MV-4-11 (cell line): ENCODE measurements at places on chromosomes 12 and 14.

DNA sequence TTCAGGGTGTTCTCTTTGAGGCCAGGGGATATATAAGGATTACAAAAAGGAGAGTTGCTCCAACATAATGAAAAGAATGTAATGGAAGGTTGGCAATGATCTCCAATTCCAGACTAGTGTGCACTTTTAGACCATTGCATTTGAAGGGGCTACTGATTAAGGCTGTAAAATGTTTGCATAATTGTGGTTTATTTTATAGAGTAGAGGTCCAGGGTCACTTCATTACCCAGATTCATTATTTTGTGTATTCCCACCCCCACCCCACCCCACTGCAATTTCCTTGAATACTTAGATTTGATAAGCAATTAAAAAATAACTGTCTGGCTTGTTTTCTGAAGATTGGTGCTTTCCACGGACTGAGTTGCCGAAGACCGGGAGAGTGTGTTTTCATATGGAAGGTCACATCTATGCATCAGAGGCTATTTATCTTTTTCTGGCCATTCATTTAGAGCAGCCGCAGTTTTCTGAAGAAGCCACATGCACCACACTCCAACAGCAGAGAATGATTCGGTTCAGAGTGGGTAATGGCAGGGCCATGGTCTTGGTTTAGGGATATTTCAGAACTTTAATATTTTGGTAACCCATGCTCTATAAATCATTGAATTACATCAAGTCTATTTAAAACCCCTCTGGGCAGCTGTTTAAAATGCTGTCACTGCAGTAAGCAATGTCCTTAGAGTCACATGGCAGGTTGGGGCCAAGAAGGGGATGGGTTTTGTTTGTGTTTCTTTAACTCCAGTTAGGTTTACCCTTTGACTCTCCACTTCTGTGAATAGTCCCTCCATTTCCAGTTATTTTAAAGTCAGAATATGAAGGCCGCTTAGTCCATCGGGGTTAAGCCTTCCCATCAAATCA lies 94.6 kb downstream of the TMEM30B start:
- no peak for DNase-seq

GRCh38 chr12:61821381-61821780 lies 438.8 kb upstream of the USP15 start:
- DNase-seq: no peak

DNA sequence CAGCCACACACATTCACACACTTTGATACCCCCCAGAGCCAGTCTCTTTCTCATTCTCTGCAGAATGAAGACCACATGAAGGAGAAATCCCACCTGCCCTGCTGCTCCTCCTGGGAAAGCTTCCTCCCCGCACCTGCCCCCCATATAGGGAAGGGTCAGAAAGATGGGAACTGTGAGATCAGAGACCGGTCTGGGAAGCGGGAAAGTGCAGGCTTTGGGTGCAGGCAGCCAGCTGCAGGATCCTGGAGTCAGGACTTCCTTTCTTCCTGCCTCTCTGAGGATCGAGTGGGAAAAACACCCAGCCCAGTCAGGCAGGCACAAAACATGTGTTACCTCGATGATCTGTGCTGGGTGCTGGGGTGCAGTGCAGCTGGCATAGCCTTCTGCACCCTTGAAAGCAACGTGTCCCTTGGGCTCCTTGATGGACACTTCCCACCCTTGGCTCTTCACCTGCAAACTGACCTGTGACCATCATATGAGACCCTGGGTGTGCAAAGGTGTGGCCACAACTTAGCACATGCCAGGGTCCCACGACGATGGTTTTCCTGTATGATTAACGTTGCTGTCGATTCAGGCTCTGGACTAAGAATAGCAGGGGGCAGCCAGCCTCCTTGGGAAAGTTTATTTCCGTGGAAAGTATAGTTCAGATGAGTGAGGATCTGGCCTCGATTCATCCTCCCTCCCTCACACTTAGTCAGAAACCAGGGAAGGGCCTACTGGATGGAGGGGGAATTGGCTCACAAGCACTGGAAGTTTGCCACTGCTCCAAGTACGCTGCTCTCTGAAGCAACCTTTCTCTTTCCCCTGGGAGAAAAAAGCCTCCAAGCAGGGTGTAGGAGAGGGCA lies 105.4 kb upstream of the MED13L start:
- DNase-seq: no peak

- DNase-seq: no peak
These were observed 294.3 kb upstream of the MGAT4C start for GRCh38 chr12:86550218-86551145.

GRCh38 chr12:128830505-128830893 lies 6.7 kb upstream of the SLC15A4 start:
- peak; percentile 92 for DNase-seq

DNA sequence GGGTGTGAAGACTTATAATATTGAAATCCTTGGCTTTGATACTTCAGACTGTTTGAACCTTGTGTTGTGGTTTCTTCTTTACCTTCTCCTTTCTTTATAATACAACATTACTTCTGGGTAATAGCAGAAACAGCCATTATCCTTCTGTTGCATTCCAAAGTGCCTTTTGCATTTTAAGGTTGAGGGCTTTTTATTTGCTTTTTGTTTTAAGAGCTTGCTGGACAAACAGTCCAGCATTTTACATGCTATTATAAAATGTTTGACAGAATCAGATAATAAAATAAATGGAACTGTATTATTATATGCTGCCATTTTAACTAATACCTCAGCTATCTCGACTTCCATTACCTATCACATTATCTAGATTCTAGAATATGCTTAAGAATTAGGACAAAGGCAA lies 14.0 kb downstream of the RNF34 start:
- no peak for DNase-seq

DNA sequence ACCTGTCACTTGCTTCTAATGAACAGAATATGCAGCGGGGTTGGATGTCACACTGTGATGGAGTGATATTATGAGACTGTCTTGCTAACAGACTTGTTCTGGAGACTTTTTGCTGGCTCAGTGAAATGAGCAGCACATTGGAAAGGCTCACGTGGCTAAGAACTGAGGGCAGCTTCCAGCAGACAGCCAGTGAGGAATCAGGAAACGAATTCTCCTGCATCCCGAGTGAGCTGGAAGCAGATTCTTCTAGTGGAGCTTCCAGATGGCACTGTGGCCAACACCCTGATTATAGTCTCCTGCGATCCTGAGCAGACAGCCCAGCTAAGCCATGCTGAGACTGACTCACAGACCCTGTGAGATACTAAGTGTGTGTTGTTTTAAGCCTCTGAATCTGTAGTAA lies 16.1 kb upstream of the TSPAN9 start:
- DNase-seq: no peak

DNA sequence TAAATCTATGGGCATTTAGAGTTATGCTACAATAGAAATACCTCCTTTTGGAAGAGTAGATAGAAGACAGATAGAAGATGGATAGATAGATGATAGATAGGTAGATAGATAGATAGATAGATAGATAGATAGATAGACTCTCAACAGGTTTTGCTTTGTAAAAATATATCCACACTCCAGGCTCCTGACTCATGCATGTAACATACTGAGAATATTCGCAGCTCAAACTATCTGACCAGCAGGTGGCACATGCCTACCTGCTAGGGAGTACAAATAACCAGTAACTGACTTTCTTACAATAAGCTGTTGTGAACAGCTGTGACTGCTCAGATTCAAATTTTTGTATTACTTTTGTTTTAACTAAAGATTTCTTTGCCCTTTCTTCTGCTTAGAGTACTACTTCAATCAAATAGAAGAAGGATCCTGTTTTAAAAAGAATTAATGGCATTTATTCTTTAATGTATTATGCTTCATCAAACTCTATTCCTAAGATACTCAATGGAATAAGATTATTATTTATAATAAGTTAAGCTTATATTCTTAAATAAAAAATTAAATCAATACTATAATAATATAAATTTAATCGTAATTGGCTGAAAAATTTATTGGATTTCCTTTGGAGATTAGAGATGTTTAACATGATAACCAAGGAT lies 15.8 kb upstream of the CPNE8 start:
- peak; percentile 75 for DNase-seq

DNA sequence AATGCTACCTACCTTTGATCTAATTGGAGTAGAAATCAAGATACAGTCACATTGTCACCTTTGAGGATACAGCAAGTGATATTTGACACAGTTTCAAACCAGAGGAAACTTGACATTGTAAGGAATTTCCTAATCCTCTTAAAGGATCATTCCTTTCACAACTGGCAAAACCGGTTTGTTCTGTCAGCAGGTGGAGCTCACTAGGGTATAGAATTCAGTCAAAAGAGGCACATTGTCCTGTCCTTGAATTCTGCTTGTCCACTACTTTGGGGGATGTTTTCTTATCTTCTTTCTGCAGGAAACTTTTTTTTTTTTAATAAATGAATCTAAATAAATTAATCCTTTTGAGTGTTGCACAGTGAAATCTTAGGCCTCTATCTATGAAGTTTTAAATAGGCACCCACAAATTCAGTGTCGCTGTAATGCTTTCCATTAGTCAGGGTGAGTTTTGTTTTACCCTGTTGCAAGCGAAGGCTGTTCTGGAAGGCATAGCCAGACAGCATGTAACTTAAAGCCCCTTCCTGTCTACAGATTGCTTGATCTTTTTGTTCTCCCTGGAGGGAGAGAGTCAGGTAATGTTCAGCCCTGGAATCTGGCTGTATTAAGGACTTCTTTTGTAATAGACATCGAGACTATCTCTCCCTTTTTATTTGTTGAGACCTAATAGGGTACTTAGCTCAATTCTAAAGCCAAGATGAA lies 285.0 kb upstream of the RGS6 start:
- no peak for DNase-seq

DNA sequence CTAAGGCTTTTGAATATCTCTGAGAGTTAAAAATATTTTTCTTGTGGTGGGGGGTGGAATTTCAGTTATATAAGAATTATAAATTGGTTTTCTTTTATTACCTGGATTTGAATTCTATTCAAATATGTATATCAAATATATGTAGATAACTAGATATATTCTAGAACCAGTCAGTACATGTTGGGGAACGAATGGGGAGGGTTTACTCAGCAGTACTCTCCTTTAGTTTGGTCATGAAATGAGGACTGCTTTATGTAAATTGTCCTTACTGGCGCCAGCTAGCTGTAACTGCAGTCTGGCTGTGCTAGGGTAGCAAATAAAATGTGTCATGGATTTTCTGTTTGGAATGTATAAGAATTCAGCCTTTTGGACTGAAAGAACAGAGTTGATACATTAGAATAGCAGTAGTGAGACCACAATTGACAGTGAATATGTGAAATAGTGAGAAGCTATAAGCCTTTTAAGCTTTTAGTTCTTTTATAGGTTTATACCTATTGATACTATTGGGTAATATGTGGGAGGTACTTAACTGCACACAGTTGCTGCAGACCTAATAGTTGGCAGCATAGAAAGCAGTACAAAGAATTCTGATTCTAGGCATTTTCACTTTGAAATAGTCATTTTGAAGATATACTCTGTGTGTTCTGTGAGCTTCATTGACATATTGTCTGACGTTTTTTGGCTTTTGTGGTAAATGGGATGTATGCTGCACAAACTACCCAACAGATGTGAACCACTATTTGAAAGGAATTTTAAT lies 29.0 kb downstream of the ATF7IP start:
- DNase-seq: peak; percentile 47

DNA sequence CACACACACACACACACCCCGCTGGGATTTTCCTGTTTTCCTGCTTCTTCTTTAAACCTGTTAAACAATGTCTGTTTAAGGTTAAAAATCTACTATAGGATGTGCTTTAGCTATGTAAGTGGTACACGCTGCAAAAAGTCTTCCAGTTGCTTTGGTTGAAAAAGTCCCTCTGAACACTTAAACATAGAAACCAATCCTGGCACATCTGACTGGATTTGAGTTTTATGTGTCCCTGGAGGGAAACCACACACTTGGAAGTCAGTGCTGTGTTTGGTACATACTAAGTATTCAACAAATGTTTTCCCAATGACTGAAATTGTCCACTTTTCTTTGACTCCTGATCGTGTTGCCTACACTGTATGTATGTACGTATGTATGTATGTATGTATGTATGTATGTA lies 22.0 kb downstream of the CFL2 start:
- no peak for DNase-seq

DNA sequence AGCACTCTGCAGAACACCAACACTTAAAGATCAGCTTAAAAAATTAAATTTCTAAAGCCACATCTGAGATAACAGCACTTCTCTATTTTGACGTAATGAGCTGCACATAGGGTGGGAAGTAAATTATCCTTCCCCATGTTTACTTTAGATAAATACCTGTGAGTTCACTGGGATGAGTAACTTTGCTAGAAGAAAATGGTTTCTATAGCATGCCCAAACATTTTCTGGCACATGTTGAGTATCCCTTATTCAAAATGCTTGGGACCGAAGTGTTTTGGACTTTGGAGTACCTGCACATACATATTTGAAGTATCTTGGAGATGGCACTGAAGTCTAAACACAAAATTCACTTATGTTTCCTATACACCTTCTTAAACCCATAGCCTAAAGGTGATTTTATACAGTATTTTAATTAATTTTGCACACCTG lies 6.6 kb downstream of the SLC38A2 start:
- DNase-seq: peak; percentile 3

DNA sequence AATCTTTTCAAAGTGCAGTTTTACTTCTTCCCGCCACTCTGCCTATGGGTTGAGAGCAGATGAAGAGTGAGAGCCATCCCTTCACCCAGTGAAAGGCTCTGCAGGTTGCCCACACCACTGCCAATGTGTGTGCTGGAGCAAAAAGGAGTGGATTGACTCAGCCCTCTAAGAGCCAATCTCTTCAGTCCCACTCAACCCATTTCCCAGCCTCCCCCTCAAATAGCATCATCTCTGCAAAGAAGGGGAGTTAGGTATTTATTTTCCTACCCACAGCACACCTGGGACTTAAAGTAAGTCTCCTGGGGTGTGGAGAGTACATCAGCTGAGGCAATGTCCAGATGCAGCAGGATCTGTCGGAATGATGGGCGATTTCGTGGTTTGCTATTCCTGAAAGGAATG lies 15.3 kb downstream of the MAP3K12 start:
- DNase-seq: no peak

DNA sequence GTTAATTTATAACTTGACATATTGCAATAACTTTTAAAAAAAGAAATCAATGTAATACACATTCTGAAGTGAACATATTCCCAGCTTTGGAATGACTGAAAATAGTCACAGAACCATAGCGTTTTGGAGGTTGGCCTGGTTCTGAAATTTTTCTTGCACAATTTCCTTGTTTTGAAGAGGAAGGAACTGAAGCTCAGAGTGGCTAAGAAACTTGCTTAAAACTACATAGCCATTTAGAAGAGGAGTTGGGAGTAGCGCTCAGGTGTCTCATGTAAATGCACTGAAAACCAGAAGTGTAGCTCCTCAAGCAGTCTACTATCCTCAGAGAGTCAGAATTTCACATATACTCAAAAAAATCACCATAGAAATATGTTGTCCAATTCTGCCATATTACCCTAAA lies 41.2 kb downstream of the SLC38A1 start:
- DNase-seq: peak; percentile 73

GRCh38 chr12:3972576-3972975 lies 99.4 kb upstream of the PARP11 start:
- no peak for DNase-seq

- DNase-seq: no peak
These were observed 1147.8 kb downstream of the FSCB start for GRCh38 chr14:43359317-43359716.

- DNase-seq: no peak
These were observed 14.1 kb upstream of the KRAS start for GRCh38 chr12:25264862-25265261.
